ENCODE measurements at places on chromosomes 4 and X.

DNA sequence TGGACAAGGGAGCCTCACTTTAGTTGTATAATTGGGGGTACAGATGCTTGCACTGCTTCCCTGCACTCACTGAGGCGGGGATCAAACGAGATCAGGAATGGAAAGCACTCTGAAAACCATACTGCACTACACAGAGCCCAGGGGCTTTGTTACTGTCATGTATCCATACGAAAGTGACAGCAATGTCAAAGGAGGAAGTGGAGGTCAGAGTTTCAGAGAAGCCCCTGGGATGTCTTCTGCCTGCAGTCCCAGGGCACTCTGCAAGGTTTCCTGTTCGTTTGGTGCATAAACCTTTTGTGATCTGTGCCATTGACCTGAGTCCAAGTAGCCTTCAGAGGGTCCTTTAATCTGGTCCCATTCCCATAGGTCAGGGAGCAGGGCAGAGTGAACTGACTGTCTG lies 31.2 kb downstream of the RNF175 start:
- DNase-seq, result no peak

GRCh38 chr4:90458576-90458975 lies 331.4 kb downstream of the CCSER1 start:
- DNase-seq, result no peak

DNA sequence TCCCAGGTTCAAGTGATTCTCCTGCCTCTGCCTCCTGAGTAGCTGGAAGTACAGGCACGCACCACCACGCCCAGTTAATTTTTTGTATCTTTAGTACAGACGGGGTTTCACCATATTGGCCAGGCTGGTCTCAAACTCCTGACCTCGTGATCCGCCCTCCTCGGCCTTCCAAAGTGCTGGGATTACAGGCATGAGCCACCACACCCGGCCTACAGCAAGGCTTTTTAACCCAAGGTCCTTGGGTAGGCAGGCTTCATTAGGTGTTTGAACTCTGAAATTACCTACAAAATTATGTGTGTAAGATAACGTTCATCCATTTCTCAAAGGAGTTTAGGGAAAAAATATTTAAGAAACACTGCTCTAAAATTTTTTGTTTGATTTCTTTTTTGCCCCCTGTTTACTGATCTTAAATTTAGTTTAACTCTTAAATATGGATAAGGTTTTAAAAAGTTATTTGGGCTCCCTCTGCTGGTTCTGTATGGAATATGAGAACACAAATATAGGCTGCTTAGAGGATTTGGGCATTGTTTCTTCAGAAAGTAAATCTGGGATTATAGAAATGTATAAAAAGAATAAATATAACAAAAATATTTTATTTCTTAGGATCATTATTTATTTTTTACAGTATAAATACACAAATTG lies 92.8 kb downstream of the CBR4 start:
- DNase-seq, result no peak

GRCh38 chrX:47562615-47563243 lies 1.7 kb downstream of the ARAF start:
- no peak for DNase-seq

DNA sequence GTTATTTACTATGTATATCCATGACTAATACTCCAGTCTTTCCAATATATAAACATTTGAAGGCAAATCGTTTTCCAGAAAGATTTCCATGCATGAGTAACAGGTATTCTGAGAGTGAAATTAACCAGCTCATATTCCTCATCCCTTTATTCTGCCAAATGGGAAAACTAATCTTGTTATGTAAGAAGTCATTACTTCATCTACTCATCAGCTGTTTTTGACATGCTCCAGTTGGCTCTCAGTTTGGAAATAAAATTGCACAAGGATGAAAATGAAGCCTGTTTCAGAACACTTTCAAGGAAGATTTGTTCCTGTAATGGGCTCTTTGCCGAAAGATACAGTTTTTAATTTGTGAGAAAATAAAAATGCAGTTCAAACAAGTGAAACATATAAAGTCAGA lies 121.9 kb downstream of the KCTD8 start:
- no peak for DNase-seq

DNA sequence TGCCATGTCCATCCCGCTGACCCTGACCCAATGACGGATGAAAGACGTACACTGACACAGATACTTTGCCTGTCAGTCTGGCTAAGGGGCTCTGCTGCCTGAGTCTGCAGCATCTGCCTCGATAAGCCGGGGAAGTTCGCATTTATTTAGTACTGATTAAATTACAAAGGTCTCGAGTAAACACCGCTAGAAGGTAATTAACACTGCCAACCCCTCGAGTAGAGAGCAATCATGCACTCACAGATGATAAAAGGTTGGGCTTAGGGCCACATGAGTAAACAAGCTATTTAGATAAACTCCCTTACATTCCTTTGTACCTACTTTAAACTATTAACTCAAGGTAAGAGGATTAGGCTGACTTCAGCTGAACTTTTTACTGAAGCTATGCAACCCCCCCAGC lies 16.0 kb upstream of the RBMXL3 start:
- no peak for DNase-seq

DNA sequence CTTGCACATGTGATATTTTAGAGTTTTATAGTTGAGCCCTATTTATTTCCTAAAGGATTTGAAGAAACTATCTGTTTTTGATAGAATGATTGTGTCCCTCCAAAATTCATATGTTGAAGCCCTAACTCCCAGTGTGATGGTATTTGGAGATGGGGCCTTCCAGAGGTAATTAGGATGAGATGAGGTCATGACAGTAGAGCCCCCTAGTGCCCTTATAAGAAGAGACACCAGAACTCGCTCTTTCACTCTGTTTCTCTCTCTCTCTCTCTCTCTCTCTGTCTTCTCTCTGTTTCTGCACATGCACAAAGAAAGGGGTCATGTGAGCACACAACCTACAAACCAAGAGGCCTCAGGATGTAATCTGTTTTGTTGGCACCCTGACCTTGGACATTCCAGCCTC lies 921.9 kb upstream of the DIAPH2 start:
- no peak for DNase-seq

DNA sequence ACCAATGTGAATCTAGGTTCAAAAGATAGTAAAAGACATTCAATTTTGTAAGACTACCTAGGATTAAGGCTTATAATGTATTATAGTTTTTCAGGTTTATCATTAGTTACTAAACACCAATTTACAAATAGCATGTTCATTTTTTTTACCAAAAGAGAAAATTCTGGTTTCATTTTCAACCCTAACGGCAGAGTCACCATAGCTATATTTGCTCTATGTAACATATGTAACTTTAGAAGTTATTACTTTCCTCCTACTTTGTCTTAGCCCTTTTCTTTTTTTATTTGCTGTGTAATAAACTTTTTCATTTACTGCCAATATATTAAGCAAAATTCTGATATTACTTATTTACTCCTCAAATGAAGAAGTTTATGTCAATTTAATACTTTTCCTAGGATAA lies 639.6 kb downstream of the ARAP2 start:
- DNase-seq, result no peak
